ENCODE measurements at places on chromosomes 7 and 10.

- no peak for DNase-seq
Measured at GRCh38 chr10:91779011-91779605, 19.1 kb upstream of the TNKS2 start.

GRCh38 chr7:146713934-146714333, 597.3 kb downstream of the CNTNAP2 start:
- DNase-seq: no peak

DNA sequence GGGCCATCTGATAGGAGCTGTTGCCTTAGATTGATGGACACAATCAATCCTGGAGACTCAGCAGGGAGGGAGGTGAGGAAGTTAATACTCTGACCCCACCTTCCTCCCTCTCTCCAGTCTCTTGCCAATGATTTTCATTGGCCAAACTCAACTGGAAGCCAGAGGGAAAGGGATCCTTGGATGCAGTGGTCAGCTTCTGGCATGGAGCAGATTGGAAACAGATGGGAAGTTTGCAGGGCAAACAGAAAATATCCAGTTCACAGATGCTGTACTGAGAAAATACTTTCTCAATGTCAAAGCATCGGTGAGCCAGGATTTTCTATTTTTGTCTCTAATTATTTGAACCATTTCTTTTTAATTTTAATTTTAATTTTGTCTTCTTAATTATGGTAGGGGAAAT, 170.8 kb downstream of the BBS9 start:
- no peak for DNase-seq

- no peak for DNase-seq
Measured at GRCh38 chr7:85705076-85705475, 518.2 kb upstream of the SEMA3D start.

- DNase-seq: no peak
Measured at GRCh38 chr7:136039577-136040345, 62.6 kb upstream of the MTPN start.

GRCh38 chr10:8392216-8392615, 337.7 kb downstream of the GATA3 start:
- no peak for DNase-seq

- no peak for DNase-seq
Measured at GRCh38 chr7:42984137-42984536, 52.0 kb downstream of the MRPL32 start.
